ENCODE measurements at places on chromosomes 1 and 21.

DNA sequence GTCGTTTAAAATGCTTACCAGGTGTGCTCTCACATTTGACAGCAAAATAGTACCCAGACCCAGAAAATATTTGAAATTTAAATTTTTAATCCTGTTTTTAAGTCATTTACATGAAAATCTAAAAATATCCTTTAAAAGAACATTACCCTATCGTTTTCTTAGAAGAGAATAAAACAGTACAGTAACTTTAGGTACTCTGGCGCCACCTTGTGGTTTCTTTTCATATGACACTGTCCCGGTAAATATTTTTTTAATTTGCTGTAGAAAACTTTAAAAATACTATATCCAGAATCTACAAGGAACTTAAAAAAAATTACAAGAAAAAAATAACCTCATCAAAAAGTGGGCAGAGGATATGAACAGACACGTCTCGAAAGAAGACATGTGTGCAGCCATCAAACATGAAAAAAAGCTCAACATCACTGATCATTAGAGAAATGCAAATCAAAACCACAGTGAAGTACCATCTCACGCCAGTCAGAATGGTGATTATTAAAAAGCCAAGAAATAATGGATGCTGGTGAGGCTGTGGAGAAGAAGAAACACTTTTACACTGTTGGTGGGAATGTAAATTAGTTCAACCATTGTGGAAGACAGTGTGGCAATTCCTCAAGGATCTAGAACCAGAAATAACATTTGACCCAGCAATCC is 129.2 kb downstream of the RGS21 start:
- no peak for DNase-seq

DNA sequence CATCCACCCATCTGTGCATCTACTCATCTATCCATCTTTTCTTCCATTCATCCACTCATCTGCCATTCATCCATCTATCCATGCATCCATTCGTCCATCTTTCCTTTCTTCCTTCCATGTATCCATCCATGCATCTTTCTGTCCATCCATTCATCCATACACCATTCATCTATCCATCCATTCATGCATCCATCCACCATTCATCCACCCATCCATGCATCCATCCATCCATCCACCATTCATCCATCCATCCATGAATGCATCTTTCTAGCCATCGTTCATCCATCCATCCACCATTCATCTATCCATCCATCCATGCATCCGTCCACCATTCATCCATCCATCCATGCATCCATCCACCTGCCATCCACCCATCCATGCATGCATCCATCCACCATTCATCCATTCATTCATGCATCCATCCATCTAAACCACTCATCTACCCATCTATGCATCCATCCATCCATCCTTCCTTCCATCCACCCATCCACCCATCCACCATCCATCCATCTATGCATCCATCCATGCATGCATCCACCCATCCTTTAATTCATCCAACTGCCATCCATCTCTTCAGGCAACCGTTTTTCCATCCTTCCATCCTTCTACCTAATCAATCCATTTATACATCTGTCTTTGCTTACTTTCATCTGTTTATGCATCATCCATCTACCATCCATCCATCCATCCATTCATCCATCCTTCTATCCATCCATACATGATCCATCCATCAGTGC is 87.1 kb downstream of the TRIM11 start:
- DNase-seq = no peak

DNA sequence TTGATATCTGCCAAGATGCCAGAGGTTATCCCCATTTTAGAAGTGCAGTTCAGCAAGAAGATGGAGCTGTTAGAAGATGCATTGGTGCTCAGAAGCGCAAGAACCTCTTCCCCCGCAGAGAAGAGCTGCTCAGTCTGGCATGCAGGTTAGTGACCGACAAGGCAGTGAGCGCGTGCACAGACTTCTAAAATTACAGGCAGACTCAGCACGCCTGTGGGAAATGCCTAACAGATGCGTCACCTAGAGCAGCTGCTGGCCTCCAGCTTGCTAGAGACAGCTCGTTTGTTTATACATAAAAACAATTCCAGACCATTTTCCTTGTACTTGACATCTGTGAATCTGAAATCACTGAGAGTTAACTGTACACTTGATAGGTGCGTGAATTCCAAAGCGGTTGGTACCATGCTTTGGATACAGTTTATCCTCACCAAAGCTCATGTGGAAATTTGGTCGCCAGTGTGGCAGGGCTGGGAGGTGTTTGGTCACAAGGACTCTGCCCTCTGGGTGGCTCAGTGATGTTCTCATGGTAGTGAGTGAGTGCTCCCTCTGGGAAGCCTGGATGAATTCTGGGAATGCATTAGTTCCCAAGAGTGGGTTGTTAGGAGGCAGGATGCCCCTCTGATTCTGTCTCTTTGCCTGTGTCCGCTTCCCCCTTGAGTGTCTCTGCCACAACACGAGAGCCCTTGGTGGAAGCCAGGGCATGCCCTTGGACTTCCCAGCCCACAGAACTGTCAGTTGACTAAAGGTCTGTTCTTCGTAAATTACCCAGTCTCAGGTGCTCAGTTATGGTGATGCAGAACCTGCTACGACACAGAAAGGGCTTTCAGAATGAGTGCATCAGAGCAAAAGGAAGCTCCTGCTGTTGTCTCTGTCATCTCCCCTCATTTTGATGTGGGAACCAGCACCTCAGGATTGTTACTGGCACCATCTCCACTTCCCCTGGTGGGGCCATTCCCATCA is 24.4 kb downstream of the SNAP47 start:
- no peak for DNase-seq

DNA sequence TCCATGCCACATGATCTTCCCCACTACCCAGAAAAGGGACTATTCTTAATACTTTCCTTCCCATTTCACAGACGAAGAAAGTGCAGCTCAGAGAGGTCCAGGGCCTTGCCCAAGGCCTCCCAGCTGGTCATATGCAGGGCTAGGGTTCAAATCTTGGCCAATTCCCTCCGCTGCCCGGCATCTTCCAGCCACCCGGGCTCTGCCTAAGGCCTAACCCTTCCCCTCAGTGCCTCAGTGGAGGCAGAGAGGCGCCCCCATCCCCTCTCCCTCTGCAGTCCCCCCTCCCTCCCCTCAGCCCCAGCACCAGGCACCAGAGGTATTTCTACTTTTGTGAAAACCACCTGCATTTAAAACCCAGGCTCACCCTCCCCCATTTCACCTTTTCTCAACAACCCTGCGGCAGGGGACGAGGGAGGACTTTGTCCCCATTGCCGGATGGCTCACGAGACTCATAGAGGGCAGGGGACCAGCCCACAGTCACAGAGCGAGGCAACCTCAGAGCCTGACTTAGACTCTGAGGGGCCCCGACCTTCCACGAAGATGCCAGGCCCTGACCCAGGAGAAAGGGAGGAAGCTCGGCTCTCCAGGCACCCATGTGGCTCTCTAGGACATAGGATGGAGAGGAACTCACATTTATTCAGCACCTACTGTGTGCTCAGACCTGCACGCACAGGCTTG is 12.3 kb downstream of the LAPTM5 start:
- DNase-seq = no peak

DNA sequence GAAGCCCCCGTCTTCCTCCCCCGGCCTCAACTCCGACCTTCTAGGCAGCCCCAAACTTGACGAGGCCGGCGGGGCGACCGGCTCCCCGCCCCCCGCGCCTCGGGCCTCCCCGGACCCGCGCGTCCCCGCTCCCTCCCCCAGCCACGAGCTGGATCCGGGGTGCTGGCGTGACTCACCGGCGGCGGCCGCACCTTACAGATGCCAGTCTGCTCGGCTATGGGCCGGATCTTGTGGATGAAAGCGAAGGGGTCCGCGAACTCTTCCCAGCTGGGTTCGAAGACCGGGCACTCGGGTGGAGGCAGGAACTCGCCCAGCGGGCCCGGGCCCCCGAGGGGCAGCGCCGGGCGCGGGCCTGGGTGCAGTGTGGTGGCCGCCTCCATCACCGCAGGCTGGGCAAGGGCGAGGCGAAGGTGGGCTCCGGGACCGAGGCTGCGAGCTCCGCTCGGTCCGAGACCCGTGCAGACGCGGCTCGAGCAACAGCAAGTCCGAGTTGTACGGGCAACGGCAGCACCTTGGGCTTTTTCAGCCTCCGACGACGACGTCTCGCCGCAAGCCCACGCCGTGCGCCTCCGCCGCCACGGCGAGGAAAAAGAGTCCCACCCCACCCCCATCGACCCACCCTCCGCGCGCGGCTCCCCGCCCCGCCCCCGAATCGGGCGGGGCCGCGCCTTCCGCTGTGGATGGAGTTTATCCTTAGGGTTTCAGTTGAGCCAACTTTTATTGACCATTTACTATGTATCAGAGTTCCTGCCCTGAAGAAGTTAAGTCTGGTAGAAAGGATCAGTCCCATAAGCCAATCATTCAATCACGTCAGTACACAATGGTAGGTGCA is at the start of gene KDM5B:
KDM5B (minus strand) TSS at position 496 of the 832 bp plus-strand sequence; CDS start at position 380, 116 bp downstream.
- DNase-seq = no peak

- DNase-seq = no peak
These were observed 169.9 kb upstream of the CSF3R start for GRCh38 chr1:36652586-36652985.

DNA sequence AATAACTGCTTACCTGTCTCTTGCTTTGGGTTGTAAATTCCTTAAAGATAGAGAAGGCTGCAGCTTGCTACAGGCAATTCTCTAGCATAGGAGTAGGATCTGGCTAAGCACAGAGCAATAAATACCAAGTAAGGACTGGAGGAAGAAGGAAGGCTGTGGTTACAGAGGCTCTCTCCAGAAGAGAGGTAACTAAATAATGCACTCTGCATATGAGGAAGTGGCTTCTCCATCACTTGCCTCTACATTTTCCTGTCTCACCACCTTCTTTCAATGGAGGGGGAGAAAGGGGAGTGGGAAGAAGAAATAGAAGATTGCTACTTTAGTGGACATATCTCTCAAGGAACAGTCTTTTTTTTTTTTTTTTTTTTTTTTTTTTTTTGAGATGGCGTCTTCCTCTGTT is 60.9 kb upstream of the LAX1 start:
- DNase-seq = no peak

DNA sequence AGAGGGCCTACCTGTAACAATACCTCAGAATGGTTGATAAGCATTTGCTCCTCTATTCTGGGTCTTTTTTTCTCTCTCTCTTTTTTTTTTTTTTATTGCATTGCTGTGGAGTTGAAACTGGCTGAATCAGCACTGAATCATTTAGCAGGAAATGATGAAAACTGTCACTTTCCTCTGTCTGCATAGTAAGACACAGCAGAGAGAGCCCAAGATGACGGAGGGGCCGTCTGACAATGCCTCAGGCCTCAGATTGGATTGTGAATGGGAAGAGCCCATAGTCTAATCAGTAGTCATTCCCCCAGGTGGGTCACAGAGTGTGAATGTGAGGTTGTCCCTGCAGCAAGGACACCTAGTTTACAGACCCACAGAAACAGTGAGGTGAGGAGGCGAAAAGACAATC is 193.2 kb upstream of the PLXNA2 start:
- no peak for DNase-seq

DNA sequence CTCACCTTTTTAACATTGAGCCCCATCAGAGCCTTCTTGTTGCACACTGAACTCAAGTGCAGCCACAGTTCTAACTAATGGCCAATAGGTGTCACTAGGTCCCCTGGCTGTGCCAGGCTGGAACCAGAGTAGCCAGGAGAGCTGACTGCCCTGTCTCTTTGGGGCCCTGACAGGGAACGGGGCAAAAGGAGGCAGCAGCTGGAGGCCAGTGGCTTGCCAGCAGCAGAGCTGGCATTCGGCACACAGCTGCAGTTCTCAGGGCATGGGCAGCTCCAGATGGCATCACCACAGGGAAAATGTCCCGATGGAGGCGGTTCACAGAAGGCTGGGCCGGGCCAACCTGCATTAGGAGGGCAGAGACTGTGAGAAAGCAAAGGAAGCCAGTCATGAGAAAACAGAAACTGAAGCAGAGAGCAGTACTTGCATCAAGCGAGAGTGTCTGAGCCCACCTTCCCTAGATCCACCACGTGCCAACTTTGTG is 188.6 kb downstream of the FCRL5 start:
- peak; percentile 34 for DNase-seq

DNA sequence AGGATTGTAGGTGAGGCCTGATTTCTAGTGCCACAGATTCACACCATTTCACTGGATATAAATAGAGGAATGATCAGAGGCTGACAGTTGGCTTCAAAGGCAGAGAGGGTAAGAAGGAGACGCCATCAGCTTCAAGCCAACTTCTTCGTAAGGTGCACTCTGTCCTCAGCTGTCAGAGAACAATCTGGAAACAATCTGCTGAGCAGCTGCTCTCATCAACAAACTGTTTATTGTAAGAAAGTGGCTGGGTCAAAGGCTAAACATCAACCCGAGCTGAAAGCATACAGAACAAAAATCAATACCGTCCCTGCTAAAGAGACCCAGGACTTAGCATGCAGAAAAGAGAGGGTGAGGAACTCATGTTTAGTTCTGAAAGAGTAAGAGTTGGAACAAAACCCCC is 48.2 kb downstream of the HLCS start:
- DNase-seq = no peak

DNA sequence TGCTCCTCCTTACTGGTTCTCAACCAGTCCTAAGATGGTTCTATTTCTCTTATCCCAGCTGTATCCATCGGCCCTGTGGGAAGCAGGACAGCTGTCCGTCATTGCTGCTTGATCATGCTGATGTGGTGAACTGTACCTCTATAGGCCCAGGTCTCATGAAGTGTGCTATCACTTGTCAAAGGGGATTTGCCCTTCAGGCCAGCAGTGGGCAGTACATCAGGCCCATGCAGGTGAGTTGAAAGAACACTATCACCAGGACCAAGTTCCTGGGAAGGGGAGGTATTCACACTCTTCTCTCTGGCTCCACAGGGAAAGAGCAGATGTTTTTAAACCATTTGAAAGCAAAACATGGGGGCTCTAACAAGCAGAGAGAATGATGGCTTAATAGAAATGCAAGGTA is 302.6 kb downstream of the PAPPA2 start:
- no peak for DNase-seq

GRCh38 chr1:170461762-170462384 is 70.1 kb upstream of the GORAB start:
- DNase-seq = no peak

- DNase-seq = no peak
These were observed 15.7 kb downstream of the SERTAD4 start for GRCh38 chr1:210248341-210248740.

- no peak for DNase-seq
These were observed 264.1 kb downstream of the FOXD2 start for GRCh38 chr1:47701741-47702515.

DNA sequence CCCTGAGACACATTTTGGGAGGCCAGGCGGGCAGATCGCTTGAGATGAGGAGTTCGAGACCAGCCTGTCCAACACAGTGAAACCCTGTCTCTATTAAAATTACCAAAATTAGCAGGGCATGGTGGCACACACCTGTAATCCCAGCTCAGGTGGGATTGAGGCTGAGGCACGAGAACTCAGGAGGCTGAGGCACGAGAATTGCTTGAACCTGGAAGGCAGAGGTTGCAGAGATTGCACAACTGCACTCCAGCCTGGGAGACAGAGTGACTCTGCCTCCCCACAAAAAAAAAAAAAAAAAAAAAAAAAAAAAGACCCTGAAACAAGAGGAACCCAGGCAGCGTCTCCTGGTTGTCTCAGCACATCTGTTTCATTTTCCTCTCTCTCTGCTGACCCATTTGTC is 24.2 kb downstream of the PGM1 start:
- DNase-seq = no peak

DNA sequence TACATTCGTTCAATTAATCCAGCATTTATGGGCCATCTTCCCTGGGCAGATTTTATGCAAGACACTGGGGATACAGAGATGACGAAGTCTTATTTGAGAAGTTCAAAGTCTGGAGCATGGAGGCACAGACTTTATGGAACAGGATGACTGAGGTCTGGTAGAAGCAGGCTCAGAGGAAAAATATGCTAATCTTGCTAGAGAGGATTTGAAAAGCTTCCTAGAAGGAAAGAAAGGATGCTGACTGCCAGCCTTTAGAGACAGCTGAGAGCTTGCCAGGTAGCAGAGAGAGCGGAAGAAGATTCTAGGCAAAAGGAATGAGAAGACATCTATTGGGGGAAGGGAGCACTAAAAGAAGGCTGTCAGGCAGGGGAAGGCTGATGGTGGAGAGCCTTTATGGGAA is 75.5 kb upstream of the ATP5PO start:
- DNase-seq = no peak

Measured in NCI-H524 treated with DMSO at 0.1 percent for 48 hours (cell line).